ENCODE measurements at places on chromosomes 2 and 18.

- DNase-seq: no peak
Observed at GRCh38 chr2:199716807-199717586, 134.0 kb downstream of the FTCDNL1 start.

DNA sequence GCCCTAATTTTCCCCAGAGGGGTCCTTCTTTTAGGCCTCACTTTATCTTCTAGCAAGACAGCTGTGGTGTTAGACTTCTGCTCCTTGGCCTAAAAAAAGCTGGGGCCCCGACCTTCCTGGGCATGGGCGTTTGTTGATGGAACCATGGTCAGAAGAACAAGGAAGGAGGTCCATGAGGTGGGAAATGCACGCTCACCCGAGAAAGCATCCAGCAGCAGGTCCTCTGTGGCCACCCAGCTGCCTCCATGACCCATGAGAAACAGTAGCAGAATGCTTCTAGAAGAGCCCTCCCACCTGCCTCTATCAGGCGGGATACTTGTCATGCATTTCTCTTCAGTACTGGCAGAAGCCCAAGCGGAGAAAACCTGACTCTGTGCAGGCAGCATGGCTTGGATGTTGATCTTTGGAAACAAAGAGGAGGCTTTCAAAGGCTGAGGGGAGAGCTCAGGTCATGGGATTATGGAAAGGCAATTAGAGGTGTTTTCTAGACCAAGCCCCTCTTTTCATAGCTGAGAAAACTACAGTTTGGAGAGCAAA, 249.1 kb downstream of the FAM210A start:
- peak; percentile 9 for DNase-seq

DNA sequence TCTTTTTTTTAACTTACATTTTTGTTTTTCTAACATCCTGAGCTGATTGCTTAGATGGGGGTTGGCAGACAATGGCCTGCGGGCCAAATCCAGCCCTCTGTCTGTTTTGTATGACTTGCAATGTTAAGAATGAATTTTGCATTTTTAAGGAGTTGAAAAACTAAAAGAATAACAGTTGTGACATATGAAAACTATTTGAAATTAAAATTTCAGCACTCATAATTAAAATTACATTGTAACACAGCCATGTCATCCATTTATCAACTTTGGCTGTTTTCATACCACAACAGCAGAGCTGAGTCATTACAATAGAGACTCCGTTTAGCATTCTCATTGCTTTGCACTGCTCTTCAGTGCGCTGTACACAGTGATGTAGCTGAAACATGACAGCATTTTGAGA, 94.1 kb upstream of the MC4R start:
- no peak for DNase-seq

DNA sequence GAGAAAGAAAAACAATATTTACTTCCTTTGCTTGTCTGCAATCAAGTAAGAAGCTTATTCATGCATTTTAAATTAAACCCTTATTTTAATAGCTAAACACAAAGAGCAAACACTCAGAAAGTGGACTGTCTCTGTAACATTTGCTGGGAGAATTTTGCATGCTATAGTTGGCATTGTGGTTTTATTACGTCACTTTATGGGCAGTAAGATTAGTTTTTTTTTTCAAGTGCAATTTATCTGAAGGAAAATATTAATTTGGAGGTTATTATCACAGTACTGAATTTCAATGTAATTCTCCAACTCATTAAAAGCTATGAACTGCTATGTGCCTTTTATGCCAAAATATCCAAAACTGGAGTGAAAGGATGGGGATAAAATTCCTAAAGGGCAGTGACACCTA, 103.3 kb downstream of the TMEFF2 start:
- no peak for DNase-seq

- DNase-seq: no peak
Observed at GRCh38 chr2:133674433-133675331, 106.4 kb upstream of the NCKAP5 start.

GRCh38 chr18:52936931-52937330, 596.9 kb downstream of the DCC start:
- DNase-seq: no peak

DNA sequence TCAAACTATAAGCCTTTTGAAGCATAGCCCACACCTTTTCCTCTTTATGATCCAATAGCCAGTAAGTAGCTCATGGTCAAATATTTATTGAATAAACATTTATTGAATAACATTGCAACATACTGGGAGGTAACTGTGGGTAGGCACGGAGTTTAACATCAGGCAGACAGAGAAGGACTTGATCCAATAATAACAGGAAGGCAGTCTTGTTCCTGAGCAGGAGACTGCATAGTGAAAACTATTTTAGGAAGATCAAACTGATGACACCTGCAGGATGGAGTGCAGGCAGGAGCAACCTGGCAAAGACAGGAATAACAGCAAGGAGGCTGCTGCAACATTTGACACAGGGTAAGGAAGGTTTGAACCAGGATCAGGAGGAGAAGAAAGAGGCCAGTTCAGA, 3.1 kb upstream of the DCTN1 start:
- no peak for DNase-seq

- DNase-seq: no peak
Observed at GRCh38 chr2:12982149-12982584, 265.4 kb downstream of the TRIB2 start.

DNA sequence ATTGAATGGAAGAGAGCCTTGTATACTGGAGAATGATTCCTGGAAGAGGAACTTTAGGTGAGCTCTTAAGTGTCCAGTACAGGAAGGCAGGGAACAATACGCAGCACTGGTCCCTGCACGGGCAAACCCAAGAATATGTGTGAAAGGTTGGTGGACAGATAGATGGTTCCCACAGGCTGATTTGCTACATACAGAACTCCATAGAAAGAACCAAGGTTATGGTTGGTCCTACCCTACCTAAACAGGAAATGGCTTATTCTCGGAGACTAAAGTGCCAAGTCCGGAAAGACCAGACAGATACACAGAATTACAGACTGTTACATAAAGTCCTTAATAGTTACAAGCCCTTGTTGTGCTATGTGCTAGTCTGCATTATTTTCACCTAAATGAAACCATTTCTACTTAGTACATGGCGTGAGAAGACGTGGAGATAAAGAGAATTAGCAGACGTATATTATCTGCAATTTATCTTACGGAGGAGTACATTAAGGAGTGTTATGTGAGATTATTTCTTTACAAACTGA, 1.2 kb downstream of the REV1 start:
- DNase-seq: no peak

GRCh38 chr2:62354771-62355561, 151.0 kb downstream of the TMEM17 start:
- no peak for DNase-seq

- no peak for DNase-seq
Observed at GRCh38 chr2:152016181-152017120, 82.4 kb downstream of the CACNB4 start.

- DNase-seq: no peak
Observed at GRCh38 chr2:193774166-193774565, 1579.4 kb upstream of the TMEFF2 start.

- no peak for DNase-seq
Observed at GRCh38 chr2:130349174-130349573, 6.5 kb downstream of the IMP4 start.

DNA sequence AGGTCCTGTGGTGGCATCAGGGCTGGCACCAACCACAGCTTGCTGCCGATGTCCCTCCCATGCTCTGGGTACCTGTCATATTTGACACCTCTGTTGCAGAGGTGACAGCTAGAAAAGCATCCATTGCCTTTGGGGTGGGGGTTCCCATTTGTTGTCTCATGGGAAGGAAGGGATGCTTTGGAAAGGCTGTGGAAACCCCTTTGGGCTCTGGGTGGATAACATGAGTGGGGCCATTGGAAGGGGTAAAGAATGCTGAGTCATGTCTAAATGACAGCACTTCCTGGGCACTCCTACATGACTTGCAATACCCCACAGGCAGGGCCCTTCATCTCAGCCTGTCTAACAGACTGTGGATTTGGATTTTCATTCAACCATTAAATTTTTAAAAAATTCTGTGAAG, 27.8 kb downstream of the CTIF start:
- DNase-seq: no peak

- no peak for DNase-seq
Observed at GRCh38 chr18:10850840-10851239, 298.5 kb downstream of the PIEZO2 start.

GRCh38 chr2:54975598-54976492, 74.4 kb downstream of the RTN4 start:
- DNase-seq: no peak

GRCh38 chr18:36775396-36775795, 53.4 kb downstream of the TPGS2 start:
- no peak for DNase-seq

DNA sequence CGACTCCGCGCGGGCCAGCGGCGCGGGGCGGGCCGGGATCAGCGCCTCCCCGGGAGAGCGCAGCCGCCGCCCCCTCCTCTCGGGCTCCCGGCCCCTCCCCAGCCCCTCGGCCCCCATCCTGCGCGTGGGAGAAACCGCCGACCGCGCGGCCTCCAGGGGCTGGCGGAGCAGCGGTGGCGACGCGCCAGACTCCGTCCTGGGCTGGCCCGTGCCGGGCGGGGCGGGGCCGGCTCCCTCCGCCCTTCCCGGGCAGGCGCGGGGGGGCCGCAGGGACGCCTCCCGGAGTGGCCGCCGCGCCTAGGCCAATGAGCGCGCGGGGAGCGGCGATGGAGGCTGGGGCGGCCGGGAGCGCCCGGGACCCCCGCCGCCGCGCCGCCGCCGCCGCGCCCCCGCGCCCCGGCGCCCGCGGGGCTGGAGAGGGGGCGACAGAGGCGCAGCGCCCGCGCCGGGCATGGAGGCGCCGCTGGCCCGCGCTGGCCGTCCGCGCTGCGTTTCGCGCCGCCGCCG, 49.1 kb downstream of the KCNIP3 start:
- DNase-seq: peak; percentile 30

GRCh38 chr2:190835303-190835930, 45.2 kb upstream of the GLS start:
- no peak for DNase-seq

- no peak for DNase-seq
Observed at GRCh38 chr18:74778191-74778847, 180.6 kb downstream of the ZNF407 start.

- no peak for DNase-seq
Observed at GRCh38 chr2:18940184-18940583, 350.8 kb upstream of the NT5C1B start.

DNA sequence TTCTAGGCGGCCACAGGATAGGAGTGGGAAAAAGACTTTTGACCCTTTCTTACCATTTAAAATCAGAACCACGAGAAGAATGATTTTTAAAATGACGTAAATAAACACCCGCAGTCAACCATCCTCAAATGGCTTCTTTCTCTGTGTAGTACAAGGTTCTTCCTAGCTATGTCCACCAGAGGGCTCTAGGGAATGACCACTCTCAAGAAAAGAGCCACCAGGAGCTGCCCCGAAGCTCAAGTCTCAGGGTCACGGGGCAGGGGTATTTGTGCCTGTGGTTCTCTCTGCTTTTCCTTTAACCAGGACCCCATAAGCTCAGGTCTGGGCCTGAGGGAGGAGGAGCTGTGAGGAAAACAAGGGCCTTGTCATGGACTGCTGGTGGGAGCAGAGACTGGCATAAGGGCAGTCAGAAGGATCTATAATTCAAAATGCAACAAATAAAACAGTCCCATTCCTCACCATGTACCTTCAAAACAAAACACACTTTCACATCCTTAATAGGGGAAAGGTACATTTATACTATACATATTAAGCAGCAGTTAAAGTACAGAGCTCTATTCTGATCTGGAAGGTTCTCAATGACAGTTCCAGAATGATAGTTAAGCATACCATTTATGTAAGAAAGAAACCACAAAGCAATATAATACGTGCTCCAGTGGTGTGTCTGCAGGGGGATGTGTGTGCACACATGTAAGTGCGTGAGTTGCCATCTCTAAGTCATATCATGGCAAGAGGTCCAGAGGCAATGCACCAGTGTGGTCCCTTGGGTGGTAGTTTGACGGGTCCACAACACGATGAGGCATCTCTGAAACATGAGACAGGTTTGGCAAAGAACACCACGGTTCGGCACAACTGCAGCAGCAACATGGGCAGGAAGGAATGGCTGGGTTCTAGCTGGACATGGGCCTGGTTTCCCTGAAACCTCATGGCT, 18.6 kb downstream of the LYPD1 start:
- DNase-seq: no peak

DNA sequence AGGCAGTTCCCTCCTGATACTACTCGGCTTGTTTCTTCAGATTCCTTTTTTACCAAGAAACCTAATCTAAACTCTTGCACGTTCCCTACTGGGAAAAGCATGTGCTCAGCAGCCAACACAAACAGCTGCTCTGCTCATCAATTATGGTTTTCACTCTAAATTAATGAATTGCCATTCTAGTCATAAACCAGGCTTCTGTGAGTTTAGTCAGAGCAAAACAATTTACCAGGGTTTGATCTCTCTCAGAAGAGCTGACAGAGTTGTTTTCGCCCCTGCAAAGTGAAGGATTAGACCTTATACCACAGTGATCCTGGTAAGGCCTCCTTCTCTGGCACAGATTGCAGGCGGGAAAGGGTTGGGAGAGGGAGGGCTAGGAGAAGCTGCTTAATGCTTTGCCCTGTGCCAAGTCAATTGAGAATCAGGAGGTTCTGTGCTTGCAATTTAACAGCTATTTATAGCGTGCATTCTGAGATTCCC, 57.2 kb downstream of the REEP1 start:
- DNase-seq: no peak

- DNase-seq: no peak
Observed at GRCh38 chr2:66536997-66537396, 102.1 kb downstream of the MEIS1 start.

GRCh38 chr2:151052850-151053660, 208.6 kb downstream of the RBM43 start:
- no peak for DNase-seq

GRCh38 chr2:132256251-132256902, 94.6 kb upstream of the ANKRD30BL start:
- no peak for DNase-seq

DNA sequence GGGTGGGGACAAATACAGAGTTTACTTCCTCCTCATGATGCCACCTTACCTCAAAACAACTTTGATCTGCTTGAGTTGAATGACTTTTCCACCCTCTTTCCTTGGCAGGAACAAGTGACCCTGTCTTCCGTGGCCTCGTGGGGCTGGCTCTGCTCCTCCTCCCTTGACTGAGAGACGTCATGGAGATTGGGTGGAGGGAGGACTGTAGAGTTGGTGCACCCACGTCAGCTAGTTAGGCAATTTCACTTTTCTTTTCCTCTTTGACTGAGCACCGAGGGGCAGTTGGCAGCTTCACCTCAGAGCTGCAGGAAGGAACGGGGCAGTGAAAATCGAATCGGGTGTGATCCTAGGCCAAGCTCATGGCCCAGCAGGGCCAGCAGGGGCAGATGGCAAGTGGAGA, at the start of gene SP140:
SP140 (plus strand) TSS at position 251 of the 400 bp plus-strand sequence; CDS start at position 360, 109 bp downstream.
- DNase-seq: no peak

Data from RWPE2 (cell line).